ENCODE measurements at places on chromosomes 3 and 15.
A peak's percentile ranks its signal among the peaks of the same experiment; 100 is the strongest.

DNA sequence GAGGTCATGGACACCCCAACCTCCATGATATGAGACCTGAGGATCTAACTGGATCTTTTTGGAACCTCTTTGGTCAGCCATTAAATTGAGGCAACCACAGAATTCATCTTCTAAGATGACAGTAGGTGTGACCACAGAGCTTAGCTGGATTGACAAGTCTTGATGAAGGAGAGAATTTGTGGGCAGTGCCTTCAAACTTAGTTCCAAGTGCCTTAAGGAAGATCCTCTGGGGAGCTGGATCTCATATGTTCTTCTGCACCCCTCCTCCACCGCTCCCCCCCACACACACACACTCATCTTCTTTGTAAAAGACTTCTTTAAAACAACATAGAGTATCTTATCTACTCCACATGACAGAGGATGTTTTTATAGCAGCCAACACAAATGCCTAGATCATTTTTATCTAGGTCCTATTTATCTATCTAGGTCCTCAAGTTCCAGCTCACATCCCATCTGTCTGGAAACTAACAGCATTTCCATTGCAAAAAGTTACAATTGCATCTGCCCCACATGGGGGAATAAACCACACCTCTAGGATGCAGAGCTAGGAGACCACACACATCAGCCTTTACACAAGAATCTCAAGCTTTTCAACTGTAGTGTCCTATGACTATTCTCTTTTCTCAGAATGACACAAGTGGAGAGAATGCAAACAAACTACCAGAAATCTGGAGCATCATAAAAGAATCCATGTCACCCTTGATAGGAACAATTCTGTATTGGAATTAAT lies 37.4 kb downstream of the WWTR1 start:
- DNase-seq = no peak

DNA sequence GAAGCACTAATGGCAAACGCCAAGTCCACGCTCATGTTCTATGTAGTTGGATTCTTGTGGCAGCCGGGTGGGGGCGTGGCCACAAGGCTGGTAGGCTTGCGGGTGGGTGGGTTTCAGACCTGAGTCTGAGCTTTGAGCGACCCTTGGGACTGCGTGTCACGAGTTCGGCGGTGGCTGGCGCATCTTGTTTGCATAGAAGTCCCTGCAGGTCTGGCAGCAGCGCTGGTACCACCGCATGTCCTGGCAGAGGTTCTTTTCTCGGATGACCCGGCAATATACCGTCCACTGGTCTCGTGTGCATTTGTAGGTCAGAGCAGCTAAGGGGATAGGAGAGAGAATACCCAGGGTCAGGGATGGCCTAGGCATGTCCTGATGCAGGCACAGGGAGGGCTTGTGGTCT lies 241.0 kb upstream of the LYSMD4 start:
- no peak for DNase-seq

DNA sequence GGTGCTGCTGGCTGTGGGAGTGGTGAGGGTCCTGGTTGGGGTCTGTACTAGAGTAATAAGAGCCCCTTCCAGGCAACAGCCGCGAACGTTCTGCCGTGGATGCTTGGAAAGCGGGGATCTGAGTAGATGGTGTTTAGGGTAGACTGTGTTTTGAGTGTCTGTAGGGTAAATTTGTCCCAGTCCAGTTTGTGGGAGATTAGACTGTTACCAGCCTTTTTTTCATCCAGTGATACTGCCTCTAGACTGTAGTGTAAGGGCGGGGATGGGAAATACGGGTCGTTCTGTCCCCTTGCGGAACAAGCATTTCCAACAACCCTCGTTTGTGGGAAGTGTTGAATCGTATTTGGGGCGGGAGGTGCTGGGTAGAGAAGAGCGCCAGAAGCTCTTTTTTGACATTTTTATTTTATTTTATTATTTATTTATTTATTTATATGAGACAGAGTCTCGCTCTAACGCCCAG lies 424 bp downstream of the HAUS2 start:
- DNase-seq = peak; percentile 49

GRCh38 chr15:49044766-49045606 lies 1.3 kb downstream of the SECISBP2L start:
- no peak for DNase-seq

- DNase-seq = no peak
Observed at GRCh38 chr3:63779227-63779626, 39.9 kb upstream of the C3orf49 start.

DNA sequence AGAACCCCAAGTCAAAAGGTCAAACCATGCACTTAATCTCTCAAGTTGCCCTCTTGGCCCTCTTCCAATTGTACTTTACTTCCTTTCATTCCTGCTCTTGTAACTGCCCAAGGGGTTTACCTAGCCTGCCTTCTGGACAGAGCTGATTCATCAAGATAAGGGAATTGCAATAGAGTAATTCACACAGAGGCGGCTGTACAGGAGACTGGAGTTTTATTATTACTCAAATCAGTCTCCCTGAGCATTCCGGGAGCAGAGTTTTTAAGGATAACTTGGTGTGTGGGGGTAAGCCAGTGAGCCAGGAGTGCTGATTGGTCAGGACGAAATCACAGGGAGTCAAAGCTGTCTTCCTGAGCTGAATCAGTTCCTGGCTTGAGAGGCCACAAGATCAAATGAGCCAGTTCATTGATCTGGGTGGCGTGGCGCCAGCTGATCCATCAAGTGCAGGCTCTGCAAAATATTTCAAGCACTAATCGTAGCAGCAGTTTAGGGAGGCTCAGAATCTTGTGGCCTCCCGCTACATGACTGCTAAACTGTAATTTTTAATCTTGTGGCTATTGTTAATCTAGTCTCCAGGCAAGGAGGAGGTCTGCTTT lies 590.0 kb downstream of the EPHA3 start:
- DNase-seq = no peak

DNA sequence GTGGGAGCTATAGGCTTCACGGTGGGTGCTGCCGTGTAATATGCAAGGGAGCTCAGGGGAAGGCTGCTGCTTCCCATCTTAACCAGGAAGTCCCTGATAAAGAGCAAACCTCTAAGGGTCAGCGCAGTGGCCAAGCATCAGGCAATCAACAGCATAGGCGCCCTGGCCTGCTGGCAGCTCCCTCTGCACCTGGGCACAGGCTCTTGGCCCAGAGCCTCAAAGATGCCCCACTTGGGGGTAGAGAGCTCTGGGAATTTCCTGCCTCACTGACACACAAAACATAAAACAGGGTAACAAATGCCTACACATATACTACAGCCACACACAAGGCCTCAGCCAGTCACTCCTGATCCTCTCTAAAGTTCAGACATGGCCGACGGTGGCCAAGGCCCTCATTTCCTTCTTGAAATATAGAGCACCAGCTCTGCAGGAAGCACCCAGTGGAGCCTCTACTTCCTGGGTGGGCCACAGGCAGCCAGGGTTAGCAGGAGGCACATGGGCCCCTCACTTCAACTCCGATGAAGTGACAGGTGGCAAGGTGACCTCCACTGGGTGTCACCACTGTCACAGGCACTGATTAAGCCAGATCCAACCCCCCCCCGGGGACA lies 20.5 kb downstream of the SLC41A3 start:
- no peak for DNase-seq

DNA sequence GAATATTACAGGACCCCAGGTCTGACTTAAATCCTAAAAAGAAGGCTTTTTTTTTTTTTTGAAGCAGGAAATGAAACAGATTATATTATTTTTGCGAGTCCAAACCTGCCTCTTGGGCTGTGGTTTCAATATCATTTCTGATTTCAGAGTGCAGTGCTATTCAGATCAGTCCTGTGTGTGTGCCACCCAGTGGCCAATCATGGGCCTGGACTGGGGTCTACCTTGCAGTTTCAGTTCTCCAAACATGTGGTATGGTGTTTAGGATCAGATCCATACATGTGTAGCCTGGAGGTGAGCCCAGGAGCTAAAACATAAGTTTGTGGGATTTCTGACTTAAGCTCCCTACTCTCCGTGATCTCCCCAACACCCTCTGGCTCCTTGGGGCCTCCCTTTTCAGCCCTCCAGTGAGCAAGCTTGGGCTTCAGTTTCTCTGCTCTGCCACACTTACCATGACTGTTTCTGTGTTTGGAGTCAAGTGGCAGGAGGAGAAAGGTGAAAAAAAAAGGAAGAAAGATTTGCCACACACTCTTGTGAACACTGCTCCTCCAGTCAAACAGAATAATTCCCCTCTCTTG lies 12.1 kb upstream of the THSD4 start:
- DNase-seq = no peak

DNA sequence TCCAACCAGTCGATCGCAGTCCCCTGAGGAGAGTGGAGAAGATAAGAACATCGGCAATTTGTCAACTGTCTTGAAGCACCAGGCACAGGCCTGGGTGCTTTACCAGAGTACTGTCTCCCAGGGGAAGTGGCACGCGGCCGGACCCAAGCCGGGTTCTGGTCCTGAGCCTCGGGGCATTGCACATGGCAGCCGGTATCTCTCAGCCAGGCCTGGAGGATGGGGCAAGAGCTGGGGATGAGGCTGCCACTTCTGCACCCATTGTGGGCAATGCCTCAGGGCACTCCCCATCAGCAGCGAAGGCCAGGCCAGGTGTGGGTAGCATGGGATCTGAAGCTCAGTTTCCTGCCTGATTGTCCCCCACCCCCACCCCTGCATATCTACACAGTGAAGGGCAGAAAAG lies 77.5 kb downstream of the ADCY5 start:
- no peak for DNase-seq

DNA sequence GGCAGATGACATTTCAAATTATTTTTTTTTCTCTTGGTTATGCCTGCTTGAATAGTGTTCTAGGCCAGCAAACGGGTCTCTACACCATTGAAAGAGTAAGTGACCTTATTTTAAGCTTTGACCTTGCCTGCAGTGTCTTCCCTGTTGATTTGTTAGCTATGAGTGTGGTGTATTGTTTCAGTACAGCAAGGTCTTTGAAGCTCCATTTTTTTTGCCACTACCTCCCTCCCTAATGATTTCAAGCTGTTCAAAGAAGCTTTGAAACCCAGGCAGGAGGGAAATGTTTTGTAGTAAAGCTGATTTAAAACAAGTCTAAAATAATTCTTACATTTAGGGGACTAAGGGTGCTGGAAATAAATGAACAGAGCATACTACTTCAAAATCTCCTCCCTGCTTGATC lies 1249.8 kb downstream of the ROBO1 start:
- DNase-seq = no peak

GRCh38 chr3:45868213-45868612 lies 18.1 kb upstream of the CCR9 start:
- DNase-seq = no peak

GRCh38 chr15:41443275-41443674 lies 26.4 kb downstream of the RTF1 start:
- no peak for DNase-seq

Data from GM13976 (cell line).